ENCODE measurements at places on chromosomes 2 and 18.
A peak's percentile ranks its signal among the peaks of the same experiment; 100 is the strongest.

DNA sequence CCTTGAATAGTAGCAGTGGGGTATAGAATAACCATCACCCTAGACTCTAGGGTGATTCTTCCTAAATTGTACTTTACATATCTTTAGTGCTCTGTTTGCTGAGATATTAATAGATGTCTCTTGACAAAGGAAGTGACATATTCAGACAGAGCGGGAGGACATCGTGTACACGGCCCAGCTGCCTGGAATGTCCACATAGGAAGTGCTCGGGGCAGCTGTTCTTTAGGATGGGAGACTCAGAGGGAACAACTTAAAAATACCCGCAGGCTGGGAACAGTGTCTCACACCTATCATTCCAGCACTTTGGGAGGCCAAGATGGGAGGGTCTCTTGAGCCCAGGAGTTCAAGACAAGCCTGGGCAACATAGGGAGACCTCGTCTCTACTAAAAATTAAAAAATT is 206.1 kb downstream of the FAM210A start:
- no peak for DNase-seq

GRCh38 chr2:138245310-138245709 is 256.3 kb upstream of the SPOPL start:
- DNase-seq: no peak

GRCh38 chr2:154623819-154624218 is 74.7 kb upstream of the KCNJ3 start:
- DNase-seq: peak; percentile 46

- DNase-seq: peak; percentile 3
These were observed 28.9 kb upstream of the LMAN1 start for GRCh38 chr18:59387687-59388565.

DNA sequence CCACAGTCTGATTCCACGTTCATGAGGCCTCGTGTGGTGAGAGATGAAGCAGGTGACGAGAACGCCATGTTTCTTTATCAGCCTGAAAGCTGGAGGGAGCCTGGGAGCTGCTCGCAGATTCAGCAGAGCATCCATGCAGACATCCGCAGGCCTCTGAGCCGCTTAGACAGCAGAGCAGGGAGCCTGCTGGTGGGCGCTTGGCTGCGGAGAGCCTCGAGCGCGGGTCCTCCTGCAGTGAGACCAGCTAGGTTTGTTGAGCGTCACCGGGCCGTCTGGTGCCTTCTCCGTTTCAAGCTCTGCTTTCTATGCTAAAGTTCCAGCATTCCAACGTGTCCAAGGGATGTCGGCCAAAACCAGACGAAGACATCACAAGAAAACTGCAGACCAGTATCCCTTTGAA is 27.6 kb downstream of the CTDP1 start:
- no peak for DNase-seq

DNA sequence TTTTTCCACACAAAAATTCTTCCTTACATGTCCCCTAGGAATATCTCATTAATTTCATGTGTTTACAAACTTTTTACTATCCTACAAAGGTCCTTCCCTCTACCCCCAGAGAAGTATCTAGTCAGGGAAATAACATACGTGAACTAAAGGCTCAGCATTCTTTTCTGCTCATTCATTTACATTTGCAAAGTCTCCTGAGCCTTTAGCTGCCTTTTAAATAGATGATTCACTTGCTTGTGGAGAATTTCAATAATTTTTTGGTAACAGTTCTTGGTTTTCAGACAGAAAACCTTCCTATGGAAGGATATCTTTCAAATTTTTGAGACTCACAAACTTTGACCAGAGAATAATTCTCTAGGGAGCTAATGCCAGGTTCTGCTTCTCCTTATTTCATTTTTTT is 81.5 kb upstream of the RMDN2 start:
- no peak for DNase-seq

GRCh38 chr2:26001743-26002351 is 19.6 kb upstream of the KIF3C start:
- DNase-seq: peak; percentile 84

DNA sequence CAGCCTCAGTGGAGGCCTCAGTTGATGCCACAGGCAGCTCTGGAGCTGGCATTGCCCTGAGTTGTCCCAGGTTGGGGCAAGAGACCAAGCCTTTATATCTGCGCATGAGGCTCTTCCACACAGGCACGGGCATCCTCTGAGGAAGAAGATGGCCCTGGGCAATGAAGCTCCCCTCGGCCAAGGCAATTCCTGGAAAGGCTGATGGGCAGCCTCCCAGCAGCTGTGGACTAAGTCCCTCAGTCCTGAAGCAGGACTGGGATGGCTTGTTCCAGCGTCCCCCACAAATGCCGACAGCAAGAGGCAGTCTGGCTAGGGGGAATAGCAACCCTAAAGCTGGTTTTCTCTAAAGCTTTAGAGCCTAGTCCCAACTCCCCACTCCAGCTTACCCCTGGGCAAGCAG is 90.0 kb downstream of the TFCP2L1 start:
- no peak for DNase-seq

DNA sequence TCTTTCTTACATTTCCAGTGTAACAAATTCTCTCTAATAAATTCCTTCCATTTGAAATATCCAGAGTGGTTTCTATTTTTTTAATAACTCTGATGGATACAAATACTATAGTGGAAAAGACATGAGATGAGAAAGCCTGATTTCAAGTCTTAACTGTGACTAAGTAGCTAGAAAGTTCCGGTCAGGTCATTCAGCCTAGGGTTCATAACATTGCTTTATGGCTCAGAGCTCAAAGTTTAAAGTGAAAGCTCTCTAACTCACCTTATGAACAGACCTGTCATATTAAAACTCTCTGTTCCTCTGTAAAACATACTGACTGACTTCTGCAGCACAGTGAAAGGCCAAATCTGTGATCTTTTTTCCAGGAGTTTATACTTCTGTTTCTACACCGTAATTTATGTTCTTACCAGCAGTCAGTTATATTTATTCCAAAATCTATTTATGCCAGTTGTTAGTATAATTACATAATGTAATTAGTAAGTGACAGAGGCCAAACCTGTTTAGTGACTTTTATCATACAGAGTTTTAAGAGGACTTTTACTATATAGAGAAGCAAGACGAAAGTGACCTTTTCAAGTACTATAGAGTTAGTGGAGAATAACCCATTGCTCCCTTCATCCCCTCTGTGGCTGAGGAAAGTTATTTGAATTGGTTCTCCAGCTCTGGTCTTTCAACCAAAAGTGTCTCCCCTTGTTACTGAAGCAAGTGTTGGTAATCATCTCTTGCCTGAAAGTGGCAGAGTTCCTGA is 118.8 kb upstream of the PDE1A start:
- DNase-seq: no peak
